ENCODE measurements at places on chromosomes 7 and 10.

DNA sequence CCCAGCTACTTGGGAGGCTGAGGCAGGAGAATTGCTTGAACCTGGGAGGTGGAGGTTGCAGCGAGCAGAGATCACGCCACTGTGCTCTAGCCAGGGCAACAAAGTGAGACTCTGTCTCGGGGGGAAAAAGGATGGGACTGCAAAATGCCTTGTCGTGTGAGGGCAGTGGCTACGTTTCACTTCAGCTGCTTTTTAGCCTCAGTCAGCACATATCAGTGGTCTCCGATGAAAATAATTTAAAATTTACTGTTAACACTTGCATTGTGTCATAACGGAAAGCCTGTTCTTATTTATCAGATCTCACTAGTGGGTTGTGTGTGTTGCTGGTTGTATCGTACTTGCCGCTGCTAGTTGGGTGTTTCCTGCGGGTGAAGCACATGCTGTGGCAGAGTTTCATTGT lies 61.9 kb downstream of the RBM33 start:
- DNase-seq: no peak

DNA sequence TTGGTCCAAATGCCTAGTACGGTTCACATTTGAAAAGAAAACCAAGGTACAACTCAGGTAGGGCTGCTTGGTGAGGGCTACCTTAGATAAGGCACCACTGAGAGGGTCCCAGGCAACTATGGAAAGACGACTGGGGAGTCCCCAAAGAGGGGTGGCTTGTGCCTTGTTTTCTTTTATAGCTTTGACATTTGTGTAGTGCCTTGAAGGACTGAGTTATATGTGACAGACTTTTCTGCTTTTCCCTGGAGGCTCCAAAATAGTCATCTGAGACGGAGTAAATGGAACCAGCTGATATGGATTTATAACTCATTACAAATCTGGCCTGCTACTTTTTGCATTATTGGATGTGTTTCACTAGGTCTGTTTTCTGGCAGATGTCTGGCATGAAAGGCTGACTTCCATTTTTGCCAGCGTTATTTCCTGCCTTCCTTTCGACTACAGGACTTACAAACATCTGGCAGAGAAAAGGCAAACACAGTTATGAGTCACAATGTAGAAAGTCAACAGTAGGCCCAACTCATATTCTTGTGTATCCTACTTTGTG lies 88.2 kb upstream of the IMMP2L start:
- DNase-seq: no peak

DNA sequence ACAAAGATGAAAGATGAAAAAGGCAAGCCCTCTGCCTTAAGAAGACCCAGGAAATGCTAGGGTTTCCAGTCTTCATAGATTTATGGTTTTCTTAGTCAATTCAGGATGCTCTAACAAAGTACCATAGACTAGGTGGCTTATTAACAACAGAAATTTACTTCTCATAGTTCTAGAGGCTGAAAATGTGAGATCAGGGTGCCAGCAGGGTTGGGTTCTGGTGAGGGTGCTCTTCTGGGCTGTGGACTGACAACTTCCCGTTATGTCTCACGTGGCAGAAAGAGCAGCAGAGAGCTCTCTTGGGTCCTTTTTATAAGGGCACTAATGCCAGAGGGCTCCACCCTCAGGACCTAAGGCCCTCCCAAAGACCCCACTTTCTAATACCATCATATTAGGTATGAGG lies 23.7 kb downstream of the ELMO1 start:
- DNase-seq: no peak

GRCh38 chr10:58477122-58477521 lies 35.5 kb upstream of the BICC1 start:
- no peak for DNase-seq

GRCh38 chr7:17029150-17029549 lies 147.4 kb upstream of the AGR3 start:
- DNase-seq: no peak

- no peak for DNase-seq
Measured at GRCh38 chr7:112481121-112481736, 438 bp downstream of the LSMEM1 start.

- DNase-seq: no peak
Measured at GRCh38 chr10:49068209-49068608, 47.1 kb downstream of the VSTM4 start.

GRCh38 chr10:132590752-132591121 lies 53.1 kb downstream of the INPP5A start:
- DNase-seq: no peak

GRCh38 chr7:119684763-119685162 lies 588.2 kb upstream of the KCND2 start:
- no peak for DNase-seq

DNA sequence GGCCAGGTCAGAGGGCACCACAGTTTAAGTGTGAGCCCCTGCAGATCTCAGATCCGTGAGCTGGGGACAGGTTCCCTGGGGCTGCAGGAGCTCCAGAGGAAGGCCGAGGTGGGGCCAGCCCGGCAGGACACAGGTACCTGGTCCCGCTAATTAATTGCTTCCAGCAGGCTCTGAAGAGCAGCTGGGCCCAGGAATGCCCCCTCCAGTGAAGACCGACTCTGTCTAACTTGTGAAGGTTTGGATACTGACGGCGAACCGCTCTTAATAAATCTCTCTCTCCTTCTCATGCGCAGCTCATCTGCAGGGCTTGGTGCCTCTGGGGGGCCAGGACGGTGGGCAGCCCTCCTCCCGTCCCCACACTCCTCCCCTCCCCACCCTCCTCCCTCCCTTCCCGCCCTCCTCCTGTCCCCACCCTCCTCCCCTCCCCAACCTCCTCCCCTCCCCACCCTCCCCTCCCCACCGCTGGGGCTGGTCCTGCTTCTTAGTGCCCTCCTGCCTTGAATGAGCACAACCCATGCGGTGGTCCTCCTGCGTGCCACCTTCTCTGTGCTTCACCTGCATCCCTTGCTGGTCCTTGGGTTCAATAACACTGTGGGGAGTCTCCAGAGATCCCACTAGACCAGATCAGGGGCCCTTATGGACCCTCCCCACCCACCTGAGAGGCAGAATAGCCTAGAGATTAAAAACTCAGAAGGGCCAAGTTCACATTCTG lies 38.3 kb downstream of the PDGFA start:
- no peak for DNase-seq

GRCh38 chr7:16989811-16990413 lies 108.1 kb upstream of the AGR3 start:
- no peak for DNase-seq

GRCh38 chr7:96349572-96349971 lies 27.7 kb upstream of the SLC25A13 start:
- DNase-seq: no peak

- peak; percentile 56 for DNase-seq
Measured at GRCh38 chr10:132961787-132962622, 19.6 kb upstream of the CFAP46 start.

GRCh38 chr7:36209814-36210183 lies 56.7 kb downstream of the EEPD1 start:
- DNase-seq: no peak

DNA sequence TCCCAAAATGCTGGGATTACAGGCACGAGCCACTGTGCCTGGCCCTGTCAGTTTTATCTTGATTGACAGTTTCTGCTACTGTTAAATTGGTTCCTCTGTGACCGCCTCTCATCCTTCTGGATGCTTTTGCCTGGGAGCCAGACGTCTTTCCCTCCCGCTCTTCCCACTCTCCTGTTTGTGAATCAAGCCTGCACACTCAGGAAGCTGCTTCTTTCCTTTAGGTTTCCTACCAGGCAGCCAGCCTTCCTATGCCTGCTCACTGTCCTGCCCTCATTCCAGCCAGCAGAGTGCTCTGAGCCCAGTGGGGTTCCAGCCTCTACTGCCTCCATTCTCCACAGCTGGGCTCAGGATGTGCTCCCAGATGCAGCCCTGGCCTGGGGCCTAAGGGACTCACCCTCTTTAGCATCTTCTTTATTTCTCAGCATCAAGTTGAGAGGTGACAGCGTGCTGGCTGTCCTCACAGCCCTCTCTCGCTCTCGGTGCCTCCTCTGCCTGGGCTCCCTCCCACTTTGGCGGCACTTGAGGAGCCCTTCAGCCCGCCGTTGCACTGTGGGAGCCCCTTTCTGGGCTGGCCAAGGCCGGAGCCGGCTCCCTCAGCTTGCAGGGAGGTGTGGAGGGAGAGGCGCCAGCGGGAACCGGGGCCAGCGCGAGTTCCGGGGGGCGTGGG lies 5.1 kb downstream of the SH2D4B start:
- DNase-seq: no peak

GRCh38 chr10:99304862-99305229 lies 24.3 kb upstream of the CNNM1 start:
- DNase-seq: no peak

GRCh38 chr7:66877577-66878300 lies 43.3 kb upstream of the TMEM248 start:
- DNase-seq: no peak

GRCh38 chr7:54299426-54299825 lies 242.7 kb upstream of the VSTM2A start:
- DNase-seq: no peak

DNA sequence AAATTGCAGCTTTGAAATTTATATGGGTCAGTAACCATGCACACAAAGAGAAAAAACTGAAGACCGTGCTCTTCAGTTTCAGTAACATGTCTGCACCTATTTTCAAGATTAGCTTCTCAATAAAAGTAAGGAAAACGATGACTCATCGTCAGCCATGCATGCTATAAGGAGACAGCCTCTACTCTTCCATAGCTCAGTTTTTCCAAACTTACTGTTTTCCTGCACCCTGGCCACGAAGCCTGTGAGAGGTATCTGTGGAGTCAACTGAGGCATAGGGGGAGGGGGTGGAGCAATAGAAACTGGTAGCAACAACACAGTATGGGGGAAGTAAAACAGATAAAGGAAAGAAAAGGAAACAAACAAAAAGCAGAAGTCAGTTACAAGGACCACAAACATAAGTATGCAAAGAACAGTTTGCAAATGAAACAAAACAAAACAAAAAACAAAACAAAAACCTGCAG lies 58.0 kb downstream of the PDSS1 start:
- DNase-seq: no peak

DNA sequence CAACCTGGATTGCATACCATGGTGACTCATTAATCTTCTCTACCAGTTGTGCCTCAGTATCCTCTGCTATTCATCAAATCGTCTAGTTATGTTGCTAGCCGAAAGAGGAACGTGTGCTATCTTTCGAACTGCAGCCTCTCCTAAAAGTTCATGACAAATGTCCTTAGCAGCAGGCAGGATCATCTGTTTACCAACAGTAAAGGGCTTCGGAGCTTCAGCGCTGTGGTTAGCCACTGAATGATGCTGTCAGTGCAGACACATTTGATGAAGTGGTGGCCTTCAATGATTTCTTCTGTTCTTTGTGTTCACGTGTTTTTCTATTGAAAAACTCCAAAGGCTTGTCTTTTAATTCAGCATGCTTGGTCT lies 68.8 kb downstream of the CSTF2T start:
- DNase-seq: no peak

GRCh38 chr7:101457001-101457750 lies 94.5 kb downstream of the COL26A1 start:
- DNase-seq: no peak

DNA sequence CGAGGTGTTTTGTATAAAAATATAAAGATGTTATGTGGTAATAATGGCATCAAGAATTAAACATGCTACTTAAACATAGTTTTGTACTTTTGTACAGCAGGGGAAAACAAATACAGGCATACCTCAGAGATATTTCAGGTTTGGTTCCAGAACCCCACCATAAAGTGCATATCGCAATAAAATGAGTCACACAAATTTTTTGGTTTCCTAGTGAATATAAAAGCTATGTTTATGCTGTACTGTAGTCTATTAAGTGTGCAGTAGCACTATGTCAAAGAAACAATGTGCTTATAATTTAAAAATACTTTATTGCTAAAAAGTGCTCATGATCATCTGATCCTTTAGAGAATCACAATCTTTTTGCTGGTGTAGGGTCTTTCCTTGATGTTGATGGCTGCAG lies 17.8 kb downstream of the LRRTM3 start:
- DNase-seq: no peak

Measured in stimulated activated CD8-positive, alpha-beta memory T cell treated with anti-CD3 and anti-CD28 coated beads, Interleukin-4, amount 100 ng/mL, for 24 hours (primary cell).